ENCODE measurements at places on chromosomes 2 and 18.

DNA sequence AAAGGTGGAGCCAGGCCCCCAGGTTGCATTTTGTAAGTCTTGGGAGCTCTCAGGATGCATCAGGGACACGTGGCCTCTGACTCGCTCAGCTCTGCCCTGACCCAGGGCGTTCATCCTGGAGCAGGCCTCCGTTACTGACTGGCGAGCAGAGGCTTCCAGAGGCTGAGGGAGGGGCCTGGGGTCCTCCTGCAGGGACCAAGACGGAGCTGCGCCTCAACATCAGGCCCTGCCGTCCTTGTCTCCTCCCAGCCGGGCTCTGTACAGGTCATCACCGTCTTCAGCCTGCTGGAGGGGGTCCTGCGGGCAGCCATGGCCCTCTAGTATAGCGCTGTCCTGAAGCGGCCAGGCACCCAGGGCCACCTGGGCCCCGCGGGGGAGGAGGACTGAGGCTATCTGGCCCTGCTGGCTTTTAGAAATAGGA lies 10.2 kb upstream of the ALPP start:
- peak; percentile 28 for DNase-seq

- DNase-seq = no peak
These were observed 9.2 kb downstream of the CCNYL1 start for GRCh38 chr2:207720517-207721187.

GRCh38 chr2:227477291-227477690 lies 5.3 kb downstream of the AGFG1 start:
- no peak for DNase-seq

DNA sequence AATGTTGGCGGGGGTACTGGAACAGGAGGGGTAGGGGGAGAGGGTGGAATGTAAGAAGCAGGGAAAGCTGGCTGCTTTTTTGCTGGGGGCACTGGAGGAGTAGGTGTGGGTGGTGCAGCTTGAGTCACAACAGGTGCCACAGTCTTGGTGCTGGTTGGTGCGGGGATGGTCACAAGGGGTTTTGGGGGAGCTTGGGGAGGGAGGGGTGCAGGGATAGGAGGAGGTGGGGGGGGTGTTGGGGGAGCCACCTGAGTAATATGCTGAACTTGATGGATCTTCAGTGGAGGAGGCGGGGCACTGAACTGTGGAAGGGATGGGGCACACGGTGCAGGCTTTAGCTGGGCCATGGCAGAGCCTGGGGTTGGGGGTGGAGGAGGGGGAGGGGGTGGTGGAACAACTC lies 94.4 kb downstream of the RAPH1 start:
- DNase-seq = no peak

- peak; percentile 57 for DNase-seq
These were observed 70.8 kb downstream of the RAPGEF4 start for GRCh38 chr2:172806493-172806892.

DNA sequence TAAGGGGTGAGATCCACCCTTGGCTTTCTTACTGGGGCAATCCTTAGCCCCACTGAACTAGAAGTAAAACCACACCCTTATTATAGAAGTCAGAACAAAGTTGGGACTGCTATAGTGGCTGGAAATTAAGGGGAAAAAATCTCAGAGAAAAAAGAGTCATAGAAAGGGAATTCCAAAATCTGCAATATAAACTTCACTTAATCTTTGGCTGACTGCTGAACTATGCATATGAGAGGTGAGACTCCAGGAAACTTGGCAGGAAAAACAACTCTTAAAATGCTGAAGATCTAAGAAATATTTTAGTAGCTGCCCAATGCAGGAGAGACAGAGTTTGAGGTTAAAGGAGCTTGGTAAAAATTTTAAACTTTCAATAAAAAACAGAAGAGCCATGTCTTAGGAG lies 201.8 kb upstream of the FN1 start:
- DNase-seq = no peak

DNA sequence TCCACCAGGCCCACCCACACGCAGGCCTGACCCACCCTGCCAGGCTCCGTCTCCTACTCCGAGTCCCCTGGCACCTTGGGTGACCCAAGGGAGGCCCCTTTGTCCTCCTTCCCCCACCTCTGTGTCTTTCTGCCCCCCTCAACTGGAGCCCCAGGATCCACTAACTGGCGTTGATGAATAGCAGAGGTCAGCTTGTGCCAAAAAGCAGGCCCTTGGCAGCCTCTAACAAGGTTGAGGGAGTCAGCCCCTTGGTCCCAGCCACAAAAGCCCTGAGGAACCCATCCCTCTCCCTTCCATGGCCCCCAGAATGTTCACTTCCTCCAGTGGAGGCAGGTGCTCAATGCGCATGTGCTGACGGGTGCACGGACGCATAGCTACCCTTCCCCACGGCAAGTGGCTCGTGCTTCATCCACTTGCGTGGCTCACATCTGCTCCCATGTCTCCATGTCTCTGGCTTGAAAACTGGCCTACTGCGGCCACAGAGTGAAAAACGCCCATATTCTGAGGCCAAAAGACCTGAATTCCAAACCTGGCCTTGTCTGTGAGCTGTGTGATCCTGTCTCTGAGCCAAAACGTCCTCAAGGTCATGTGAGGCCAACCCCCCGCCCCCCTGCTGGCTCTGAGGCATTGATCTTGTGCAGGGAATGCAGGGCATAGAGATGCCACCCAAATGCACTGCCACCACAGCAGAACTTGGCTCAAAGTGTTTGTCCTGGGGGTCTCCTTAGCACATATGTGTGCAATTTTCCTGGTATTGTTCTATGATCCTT lies 19.0 kb upstream of the PTMA start:
- no peak for DNase-seq

DNA sequence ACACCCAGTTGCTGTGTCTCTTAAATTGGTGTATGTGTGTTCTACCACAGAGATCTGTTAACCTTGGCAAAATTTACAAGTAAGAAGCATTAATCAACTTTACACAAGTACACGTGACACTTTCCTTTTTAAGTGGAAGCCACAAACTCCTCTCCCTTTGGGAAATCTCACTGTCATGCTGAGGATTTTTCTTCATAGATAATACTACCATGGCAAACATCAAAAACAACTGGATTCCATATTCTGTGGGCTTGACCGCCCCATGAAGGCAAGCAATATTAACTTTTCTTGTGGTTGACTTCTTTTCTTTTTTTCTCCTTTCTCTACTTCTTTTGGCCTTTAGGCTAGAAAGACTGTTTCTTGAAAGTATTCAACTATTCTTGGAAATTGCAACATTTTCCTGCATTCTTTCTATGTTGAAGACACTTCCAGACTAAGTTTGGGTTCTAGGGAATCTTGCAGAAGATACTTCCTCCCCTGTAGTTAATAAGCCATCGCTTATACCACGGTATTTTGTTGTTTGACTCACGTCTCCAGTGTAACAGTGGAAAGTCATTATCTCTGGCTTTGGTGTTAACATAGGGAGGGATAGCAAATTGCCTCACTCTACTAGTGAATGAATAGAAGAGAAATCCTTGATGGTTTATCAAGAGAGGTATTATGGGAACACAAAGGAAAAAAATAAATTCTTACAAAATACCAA lies 79.5 kb downstream of the SLC8A1 start:
- no peak for DNase-seq

DNA sequence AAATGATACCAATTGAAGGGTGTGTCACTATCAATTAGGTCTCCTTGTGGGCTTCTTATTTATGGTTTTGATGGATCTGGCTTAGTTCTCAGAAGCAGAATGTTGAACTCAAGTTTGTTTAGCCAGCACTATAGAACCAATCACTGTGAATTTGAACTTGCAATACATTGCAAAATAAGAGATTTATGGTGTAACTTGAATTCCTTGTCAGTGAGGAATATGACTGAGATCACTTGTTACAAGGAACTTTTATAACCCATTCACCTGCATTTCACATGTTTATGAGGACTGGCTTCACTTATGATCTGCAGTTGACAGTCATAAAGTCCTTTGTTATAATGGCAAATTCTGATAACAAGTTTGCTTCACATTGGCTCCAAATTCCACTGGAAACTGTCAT lies 9.8 kb downstream of the GATA6 start:
- peak; percentile 71 for DNase-seq

DNA sequence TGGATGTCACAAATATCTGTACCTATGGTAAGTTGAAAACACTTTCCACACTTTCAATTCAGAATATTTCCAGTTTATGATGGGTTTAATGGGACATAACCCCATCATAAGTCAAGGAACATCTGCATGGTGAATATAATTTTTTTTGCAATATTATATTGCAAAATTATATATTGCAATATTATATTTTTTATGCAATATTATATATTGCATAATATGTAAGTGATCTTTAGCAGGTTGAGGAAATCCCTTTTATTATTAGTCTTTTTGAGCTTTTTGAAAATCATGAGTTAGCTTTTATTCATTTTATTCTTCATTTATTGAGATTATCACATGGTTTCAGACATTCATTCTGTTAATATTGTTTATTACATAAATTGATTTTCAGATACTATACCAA lies 342.2 kb upstream of the GALNT5 start:
- no peak for DNase-seq

DNA sequence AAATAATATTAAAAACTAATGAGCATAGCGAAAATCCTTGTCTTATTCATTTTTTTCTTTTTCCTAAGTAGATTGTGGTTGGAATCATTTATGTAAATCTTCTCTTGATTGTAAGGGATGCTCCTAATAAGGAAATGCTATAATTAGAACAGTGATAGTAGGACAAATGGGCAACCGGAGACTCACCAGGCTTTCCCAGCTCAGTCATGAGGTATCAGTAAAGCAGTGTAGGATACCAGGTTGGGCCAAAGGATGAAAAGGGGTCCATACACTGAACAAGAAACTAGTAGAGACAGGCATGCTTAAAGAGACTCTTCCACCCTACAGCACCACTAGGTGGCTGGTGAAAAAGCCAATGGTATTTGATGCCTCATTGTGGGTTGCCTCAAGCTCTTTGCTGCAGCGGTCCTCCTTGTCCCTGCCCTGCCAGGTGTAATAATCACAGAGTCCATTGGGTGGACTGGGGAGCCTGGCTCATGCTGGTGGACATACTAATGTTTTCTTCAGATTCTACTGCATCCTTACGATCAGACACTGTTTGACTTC lies 71.4 kb upstream of the FAM98A start:
- DNase-seq = no peak

GRCh38 chr2:168156661-168157060 lies 90.7 kb downstream of the STK39 start:
- peak; percentile 50 for DNase-seq

- DNase-seq = no peak
These were observed at the start of gene LRRFIP1 for GRCh38 chr2:237627441-237628246. LRRFIP1 (plus strand) TSS chr2:237627587; CDS start chr2:237627645, 58 bp downstream.

DNA sequence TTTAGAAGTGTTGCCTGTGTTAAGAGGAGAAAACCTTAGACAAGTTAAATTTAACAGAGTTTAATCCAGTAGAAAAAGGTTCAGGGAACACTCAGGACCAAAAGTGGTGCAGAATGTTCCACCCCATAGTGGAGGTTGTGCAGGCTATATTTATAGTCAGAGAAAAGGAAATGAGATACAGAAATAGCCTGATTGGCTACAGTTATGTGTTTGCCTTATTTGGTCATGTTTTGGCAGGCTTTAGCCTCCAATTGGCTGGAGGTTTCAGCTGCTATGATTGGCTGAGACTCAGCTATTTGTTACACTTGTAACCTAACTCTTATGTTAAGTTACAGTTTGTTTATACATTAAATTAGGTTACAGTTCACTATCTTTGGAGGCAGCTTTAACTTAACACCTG lies 4.2 kb downstream of the STAMBP start:
- DNase-seq = peak; percentile 45

- peak; percentile 69 for DNase-seq
These were observed 57.1 kb downstream of the MAP4K4 start for GRCh38 chr2:101754618-101755017.

DNA sequence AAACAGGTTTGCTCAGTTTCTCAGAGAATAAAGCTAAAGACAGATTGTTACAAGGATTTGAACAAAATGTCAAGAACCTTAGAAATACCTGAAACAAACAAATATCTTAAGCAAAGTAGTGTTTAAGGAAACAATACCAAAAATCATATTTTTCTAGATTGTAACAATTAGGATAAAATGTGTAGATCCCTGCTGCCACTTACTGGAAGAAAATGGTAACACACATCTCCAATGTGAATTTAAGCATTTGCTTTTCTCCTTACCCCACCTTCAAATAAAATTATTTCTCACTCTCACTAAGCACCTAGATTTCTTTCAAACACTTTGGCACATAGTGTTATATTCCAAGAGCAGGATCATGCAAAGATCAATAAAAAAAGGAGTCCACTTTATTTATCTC lies 34.9 kb downstream of the SUCLG1 start:
- peak; percentile 19 for DNase-seq

GRCh38 chr2:31411771-31412170 lies 2.8 kb downstream of the XDH start:
- DNase-seq = peak; percentile 74

DNA sequence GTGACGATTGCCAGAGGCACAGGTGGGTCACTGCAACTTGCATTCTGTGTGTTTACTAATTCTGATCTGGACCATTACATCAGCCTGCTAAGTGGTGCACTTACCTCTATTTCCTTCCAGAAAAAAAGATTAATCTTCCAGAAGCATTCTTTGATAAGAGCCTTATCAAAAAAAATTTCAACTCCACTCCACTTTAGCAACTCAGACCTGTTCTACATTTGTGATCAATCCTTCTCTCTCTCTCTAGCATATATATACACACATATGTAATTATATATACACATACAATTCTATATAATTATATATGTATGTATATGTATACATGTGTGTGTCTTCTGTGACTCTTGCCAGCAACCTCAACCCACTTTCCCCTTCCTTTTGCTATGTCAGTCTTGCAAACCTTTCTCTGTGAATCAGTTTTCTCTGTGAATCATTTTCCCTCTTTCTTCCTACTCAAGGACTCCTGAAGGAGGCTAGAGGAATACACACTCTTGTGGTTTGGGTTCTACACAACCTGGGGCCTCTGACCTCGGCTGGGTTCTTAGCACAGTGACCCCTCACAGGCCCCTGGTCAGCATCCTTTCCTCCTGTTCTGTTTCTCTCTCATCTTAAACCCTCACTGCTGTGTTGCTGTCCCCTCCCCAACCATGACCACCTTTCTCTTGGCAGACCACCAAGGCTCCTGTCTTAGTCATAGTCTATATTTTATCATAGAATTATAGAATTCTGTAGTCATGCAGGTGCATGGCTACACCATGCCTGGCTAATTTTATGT lies 130.4 kb upstream of the PELI1 start:
- peak; percentile 72 for DNase-seq

DNA sequence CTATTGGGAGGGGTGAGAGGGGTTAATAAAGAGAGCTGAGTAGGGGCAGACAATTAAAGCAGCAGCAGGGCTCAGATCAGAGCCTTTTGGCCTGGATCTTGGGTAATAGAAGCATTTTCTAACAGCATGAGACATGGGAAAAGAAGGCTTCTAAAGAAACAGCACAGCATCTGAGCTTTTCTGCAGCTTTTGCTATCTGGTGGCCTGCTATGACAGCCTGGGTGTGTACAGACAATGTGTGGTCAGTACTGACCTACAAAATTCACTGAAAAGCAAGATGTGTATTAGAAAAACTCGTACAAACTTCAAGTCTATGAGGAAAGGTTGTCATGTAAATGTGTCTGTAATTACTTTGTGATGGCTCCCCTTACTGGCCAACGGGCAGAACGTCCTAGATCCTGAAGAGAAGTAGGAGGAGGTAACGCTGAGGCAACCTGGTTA lies 95.6 kb downstream of the GALNT3 start:
- DNase-seq = peak; percentile 66

Data from bronchial epithelial cell (primary cell).